ENCODE measurements at places on chromosomes 3 and 15. TPM values are rescaled to one million over a fixed set of nuclear protein-coding genes. Genes with fewer than 3 reads are reported as not detected.

Gene DALRD3
- total RNA-seq: 35.7 TPM

Gene CD96
- not detected for total RNA-seq

Gene ZNF619
- total RNA-seq: 0.80 TPM

Gene RYR3
- 0.33 TPM for total RNA-seq

Gene CHST2
- total RNA-seq: 1.1 TPM

Measured in OCI-LY7 (cell line).